ENCODE measurements at places on chromosomes 12 and 14. TPM values are rescaled to one million over a fixed set of nuclear protein-coding genes. Genes with fewer than 3 reads are reported as not detected.

Gene AHNAK2
- total RNA-seq: 214 TPM

Gene FBRSL1
- total RNA-seq: 94.0 TPM

Gene SLC10A1
- not detected for total RNA-seq

Gene MED6
- 42.0 TPM for total RNA-seq

Gene GAS2L3
- 10.2 TPM for total RNA-seq

Gene GLIPR1L1
- not detected for total RNA-seq

Gene OAS2
- 0.15 TPM for total RNA-seq

Gene CPNE6
- total RNA-seq: not detected

Gene SLC39A2
- not detected for total RNA-seq

Gene MYO1H
- total RNA-seq: not detected

Gene BCAT1
- 12.0 TPM for total RNA-seq

Gene IL22
- total RNA-seq: not detected

Gene TMEM260
- total RNA-seq: 3.5 TPM

Gene OR6C2
- not detected for total RNA-seq

Gene FZD10
- total RNA-seq: not detected

Gene KLRC1
- not detected for total RNA-seq

Gene LGMN
- 59.4 TPM for total RNA-seq

Gene CCDC38
- 0.07 TPM for total RNA-seq

Gene GOLGA5
- 26.2 TPM for total RNA-seq

Gene RND1
- total RNA-seq: 14.4 TPM

Gene DAO
- total RNA-seq: not detected

Gene DPPA3
- not detected for total RNA-seq

Gene HSP90B1
- 721 TPM for total RNA-seq

Gene KRT79
- total RNA-seq: 0.21 TPM

Gene IGFBP6
- 206 TPM for total RNA-seq

Gene FOXN3
- 5.7 TPM for total RNA-seq

Gene CLEC4E
- total RNA-seq: not detected

Gene NTN4
- total RNA-seq: 57.2 TPM

Gene TEX52
- not detected for total RNA-seq

Gene RTN1
- not detected for total RNA-seq

Gene PLEKHH1
- 3.5 TPM for total RNA-seq

Gene HNF1A
- total RNA-seq: 3.7 TPM

Gene GARIN6
- total RNA-seq: not detected

Gene IFT81
- 21.2 TPM for total RNA-seq

Gene MANSC4
- not detected for total RNA-seq

Gene LMO3
- total RNA-seq: not detected

Gene TAS2R50
- total RNA-seq: not detected

Gene TSHR
- total RNA-seq: not detected

Gene TNS2
- total RNA-seq: 20.4 TPM

Gene TMEM132D
- total RNA-seq: not detected

Gene ADAM21
- 0.07 TPM for total RNA-seq

Gene KIF5A
- 0.14 TPM for total RNA-seq

Gene P2RX7
- not detected for total RNA-seq

Gene SYCP3
- not detected for total RNA-seq

Gene RBMS2
- total RNA-seq: 14.5 TPM

Gene CD4
- total RNA-seq: not detected

Gene NXPH4
- total RNA-seq: 6.8 TPM

Gene CNTN1
- 56.7 TPM for total RNA-seq

Gene FGF6
- not detected for total RNA-seq

Gene SYNE3
- total RNA-seq: 0.18 TPM

Gene CLEC4D
- not detected for total RNA-seq

Gene DBX2
- total RNA-seq: not detected

Gene DDHD1
- 6.9 TPM for total RNA-seq

Gene SBNO1
- total RNA-seq: 27.7 TPM

Gene IL31
- total RNA-seq: not detected

Gene OR6S1
- not detected for total RNA-seq

Gene STAC3
- total RNA-seq: 0.27 TPM

Gene IFI27
- total RNA-seq: 0.25 TPM

Gene NRXN3
- total RNA-seq: 1.1 TPM

Gene TMEM119
- 0.05 TPM for total RNA-seq

Data from A549 treated with RU486 at 1 μM for 4 hours (cell line).